Stimulated activated CD4-positive, alpha-beta T cell treated with anti-CD3 and anti-CD28 coated beads, Interleukin-2, amount 100 ng/mL, for 24 hours (primary cell): ENCODE measurements at places on chromosomes 4 and X.

- DNase-seq = peak; percentile 20
Observed at GRCh38 chrX:18353931-18354368, 538 bp downstream of the SCML2 start.

DNA sequence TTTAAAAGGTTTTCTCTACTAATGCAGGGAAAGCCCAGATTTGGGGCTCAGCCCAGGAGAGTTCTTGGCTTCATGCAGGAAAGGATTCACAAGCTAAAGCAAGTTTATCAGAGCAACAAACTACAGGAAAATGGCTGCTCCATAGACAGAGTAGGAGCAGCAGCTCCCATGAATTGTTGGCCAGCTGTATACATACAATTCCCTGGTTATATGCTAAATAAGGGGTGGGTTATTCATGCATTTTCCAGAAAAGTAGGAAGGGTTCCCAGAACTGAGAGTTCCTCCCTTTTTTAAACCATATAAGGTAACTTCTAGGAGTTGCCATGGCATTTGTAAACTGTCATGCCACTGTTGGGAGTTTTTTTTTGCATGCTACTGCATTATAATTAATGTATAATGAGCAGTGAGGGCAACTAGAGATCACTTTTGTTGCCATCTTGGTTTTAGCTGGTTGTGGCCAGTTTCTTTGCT is 2.6 kb downstream of the C4orf33 start:
- no peak for DNase-seq

- DNase-seq = no peak
Observed at GRCh38 chr4:52640808-52641565, 18.1 kb downstream of the USP46 start.

- no peak for DNase-seq
Observed at GRCh38 chr4:99859618-99860017, 34.6 kb downstream of the LAMTOR3 start.

- no peak for DNase-seq
Observed at GRCh38 chr4:94598758-94599157, 147.0 kb downstream of the PDLIM5 start.

DNA sequence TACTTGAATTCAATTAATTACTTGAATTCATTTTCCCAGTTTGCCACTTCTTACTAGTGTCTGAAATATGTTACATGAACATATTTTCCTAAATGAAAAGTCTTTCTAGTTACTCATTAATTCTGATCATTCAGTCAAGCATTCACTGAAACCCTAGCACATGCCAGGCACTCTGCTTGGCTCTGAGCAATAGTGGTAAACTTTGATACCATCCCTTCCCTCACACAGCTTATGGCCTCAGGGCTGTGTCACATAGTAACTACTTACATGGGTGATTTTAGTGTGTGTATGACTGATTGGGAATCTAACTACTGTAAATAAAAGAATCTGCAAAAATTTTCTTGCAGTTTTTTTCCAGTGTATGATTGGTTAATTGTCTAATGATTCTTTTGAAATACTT is 32.7 kb downstream of the METAP1 start:
- DNase-seq = no peak

DNA sequence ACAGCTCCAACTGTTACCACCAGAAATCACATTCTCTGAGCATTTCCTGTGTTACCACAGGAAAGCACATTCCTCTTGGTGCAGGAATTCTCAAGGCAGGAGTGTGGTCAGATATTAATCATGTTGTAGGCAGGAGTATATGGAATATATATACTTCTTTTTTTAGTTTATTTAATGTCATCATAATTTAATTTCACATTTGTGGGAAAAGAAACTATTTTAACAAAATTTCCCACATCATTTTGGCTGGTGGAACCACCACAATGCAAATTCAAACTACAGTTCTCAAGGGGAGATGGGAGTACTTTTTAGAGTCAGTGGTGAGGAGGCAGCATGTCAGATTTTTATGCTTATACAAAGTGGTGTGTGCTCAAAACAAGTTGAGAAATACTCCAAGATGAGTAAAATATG is 139.0 kb downstream of the ATP10D start:
- no peak for DNase-seq

- DNase-seq = no peak
Observed at GRCh38 chr4:3035249-3035648, 39.1 kb downstream of the HTT-AS start.

GRCh38 chr4:181507938-181508337 is 735.3 kb upstream of the TENM3 start:
- no peak for DNase-seq

DNA sequence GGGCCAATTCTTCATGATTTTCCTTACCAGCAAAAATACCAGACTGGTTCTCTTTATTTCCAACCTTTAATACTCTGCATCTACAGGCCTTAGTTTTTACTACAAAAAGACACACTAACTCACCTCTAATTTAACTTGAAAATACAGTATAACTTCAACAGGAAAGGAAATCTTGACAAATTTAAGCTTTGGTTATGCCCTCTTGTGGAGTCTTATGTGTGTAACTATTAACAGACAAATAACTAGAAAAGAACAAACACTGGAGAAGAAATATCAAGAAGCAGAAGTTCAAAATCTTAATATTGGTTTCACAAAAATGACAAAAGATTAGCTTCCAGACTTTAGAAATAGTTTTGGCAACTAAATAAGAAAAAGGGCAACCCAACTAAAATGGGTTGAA is 33.0 kb downstream of the PPA2 start:
- no peak for DNase-seq

GRCh38 chrX:41796046-41796445 is 72.1 kb downstream of the GPR82 start:
- no peak for DNase-seq

GRCh38 chrX:12946838-12947544 is 27.9 kb upstream of the TMSB4X start:
- peak; percentile 72 for DNase-seq

DNA sequence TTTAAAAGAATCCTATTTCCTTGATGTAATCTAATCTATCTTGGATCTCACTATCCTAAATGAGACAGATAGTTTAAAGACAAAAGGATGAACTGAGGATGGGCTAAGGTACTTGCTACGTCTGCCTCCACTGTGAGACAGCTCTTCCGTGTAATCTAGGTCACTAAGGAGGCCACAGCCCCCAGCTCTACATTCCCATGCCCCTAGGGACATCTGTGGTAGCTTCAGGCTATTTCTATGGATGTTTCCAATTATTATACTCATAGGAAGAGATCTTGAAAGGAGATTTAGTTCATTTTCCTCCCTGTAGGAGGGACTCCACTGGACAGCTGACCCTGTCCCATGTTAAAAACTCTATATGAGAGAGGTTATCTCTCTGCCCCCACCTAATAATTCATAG is 140.8 kb upstream of the TRPC5 start:
- DNase-seq = no peak

DNA sequence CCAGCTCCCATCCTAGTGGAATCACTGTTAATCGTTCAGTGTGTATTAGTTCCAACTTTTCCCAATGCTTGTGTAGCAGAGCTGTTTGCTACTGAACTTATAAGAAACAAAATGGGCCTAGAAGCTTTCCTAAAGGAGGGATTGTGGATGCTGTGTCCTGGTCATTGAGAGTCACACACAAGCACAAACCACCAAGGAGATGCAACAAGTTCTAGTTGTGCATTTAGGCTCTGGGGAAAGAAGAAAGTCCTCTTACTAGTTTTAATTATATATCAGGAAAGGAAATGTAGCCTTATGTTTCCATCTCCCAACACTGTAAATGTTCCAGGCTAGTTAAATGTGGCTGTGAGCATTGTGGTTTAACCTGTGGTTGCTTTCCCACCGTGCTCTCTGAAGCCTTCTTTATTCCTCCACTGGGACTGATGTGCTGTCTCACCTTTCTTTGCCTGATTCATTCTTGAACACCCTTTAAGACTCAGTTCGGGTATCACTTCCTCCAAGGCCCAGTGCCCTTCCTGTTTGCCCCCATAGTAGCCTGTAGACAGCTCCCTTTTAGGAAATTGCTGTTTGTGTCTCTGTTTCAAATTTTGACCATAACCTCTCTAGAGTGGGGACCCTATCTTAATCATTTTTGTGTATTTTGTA is 34.3 kb downstream of the ATP10D start:
- DNase-seq = no peak

- DNase-seq = no peak
Observed at GRCh38 chrX:133749370-133749769, 236.0 kb downstream of the GPC3 start.
